T-helper 17 cell (primary cell): ENCODE measurements at places on chromosomes 13 and 19. TPM values are rescaled to one million over a fixed set of nuclear protein-coding genes. Genes with fewer than 3 reads are reported as not detected.

GRCh38 chr13:41610404-41610803, 153.1 kb downstream of the RGCC start:
- peaks cover 16% of the 10 kb centered on the region for H3K36me3 ChIP-seq
- H3K4me3 ChIP-seq, result no peak overlapping the region
- peak overlapping the region; percentile 30 for H3K27ac ChIP-seq
- no peaks in the 10 kb centered on the region for H3K27me3 ChIP-seq

DNA sequence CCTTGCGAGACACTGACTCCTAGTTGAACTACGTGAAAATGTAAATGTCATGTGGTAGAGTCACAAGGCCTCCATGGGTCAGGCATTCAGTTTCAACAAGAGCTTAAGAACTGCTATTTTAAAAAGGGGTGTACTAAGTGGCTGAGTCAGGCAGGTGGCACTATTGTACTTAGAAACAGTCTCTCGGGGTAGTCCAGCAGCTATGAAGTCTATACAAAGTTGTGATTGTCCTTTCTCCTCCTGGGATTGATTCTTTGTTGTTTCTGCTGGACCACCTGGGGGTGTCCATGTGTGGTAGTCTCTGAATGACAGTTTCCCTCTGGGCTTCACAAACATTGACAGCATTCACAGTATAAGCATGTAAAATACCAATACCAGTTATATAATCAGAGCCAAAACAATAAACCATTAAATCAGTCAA, 33.0 kb downstream of the UGGT2 start:
- H3K4me1 ChIP-seq, result no peaks in the 10 kb centered on the region
- H3K27me3 ChIP-seq, result no peaks in the 10 kb centered on the region
- H3K27ac ChIP-seq, result no peak overlapping the region
- H3K4me3 ChIP-seq, result no peak overlapping the region

- no peaks in the 10 kb centered on the region for H3K36me3 ChIP-seq
- H3K4me3 ChIP-seq, result no peak overlapping the region
- no peaks in the 10 kb centered on the region for H3K4me1 ChIP-seq
- H3K27me3 ChIP-seq, result no peaks in the 10 kb centered on the region
These were observed 29.5 kb downstream of the COMP start for GRCh38 chr19:18761531-18762110.

FAM83E gene
- total RNA-seq, result 3.1 TPM

- H3K4me3 ChIP-seq, result no peak overlapping the region
- H3K36me3 ChIP-seq, result no peaks in the 10 kb centered on the region
- no peak for DNase-seq
- H3K27ac ChIP-seq, result no peak overlapping the region
These were observed 9.3 kb downstream of the FAM124A start for GRCh38 chr13:51231456-51231855.

- no peak overlapping the region for H3K4me3 ChIP-seq
- H3K27me3 ChIP-seq, result no peaks in the 10 kb centered on the region
- H3K27ac ChIP-seq, result no peak overlapping the region
- H3K4me1 ChIP-seq, result peaks cover 24% of the 10 kb centered on the region
- no peaks in the 10 kb centered on the region for H3K36me3 ChIP-seq
- no peak for DNase-seq
These were observed 1.9 kb downstream of the BBC3 start for GRCh38 chr19:47228937-47229675.

PRSS57 gene
- not detected for total RNA-seq

DNA sequence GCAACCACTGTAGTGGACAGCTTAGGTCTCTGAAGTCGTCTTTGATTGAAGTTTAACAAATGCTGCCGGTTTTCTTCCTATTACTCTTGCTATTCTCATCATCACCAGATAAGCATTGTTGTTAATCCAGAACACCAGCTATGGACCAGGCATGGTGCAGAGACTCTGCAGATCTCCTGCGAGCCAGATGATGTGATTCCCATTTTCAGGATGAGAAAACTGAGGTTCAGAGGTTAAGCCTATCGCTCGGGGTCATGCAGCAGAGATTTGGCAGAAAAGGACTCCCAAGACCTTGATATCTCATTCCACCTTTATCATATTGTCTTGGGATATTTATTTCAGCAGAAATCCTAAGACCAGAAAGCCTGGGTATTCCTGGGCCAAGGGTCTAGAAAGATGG, 16.5 kb upstream of the CABP5 start:
- no peaks in the 10 kb centered on the region for H3K27me3 ChIP-seq
- no peak for DNase-seq
- H3K4me1 ChIP-seq, result no peaks in the 10 kb centered on the region
- H3K27ac ChIP-seq, result no peak overlapping the region
- no peak overlapping the region for H3K4me3 ChIP-seq

GRCh38 chr19:12194827-12195731, 32.2 kb downstream of the ZNF136 start:
- H3K27me3 ChIP-seq, result no peaks in the 10 kb centered on the region
- H3K4me1 ChIP-seq, result no peaks in the 10 kb centered on the region
- peak overlapping the region; percentile 69 for H3K4me3 ChIP-seq
- no peaks in the 10 kb centered on the region for H3K36me3 ChIP-seq
- peak overlapping the region; percentile 19 for H3K27ac ChIP-seq

DNA sequence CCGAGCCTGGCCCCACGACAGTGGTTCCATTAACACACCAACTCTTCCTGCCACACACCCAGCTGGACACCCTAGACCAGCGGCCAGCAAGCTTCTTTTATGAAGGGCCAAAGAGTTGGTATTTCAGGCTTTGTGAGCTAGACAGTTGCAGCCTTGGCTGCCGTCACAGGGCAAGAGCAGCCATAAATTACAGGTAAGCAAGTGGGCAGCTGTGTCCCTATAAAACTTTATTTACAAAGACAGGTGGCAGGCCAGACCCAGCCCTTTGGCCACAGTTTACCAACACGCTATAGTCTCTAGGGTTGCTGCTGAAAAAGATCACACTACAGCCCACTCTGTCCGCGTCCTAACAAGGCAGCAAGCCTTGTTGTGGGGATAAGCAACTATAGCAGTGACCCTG, 13.3 kb downstream of the ELL start:
- H3K36me3 ChIP-seq, result no peaks in the 10 kb centered on the region
- H3K27me3 ChIP-seq, result no peaks in the 10 kb centered on the region
- peak overlapping the region; percentile 49 for H3K4me3 ChIP-seq
- no peak for DNase-seq
- peaks cover 54% of the 10 kb centered on the region for H3K4me1 ChIP-seq
- H3K27ac ChIP-seq, result peak overlapping the region; percentile 97
